ENCODE measurements at places on chromosomes 16 and 17.

DNA sequence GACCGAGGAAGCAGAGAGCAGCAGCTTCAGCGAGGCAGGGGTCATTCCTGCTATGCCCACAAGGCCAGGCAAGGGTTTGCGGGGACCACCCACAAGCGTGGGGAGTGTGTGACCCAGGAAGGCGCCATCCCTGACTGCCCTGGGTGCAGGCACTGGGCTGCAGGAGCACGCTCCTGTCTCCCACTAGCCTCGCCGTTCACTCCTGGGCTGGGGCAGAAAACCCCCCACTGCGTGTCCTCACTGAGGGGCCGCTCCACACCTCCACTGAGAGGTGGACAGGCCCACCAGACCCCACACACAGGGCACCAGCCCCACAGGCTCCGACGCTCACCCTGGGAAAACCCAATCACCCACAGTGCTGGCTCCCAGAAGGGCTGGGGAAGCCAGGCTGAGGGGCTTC lies 56.1 kb downstream of the KLHDC4 start:
- DNase-seq: no peak

DNA sequence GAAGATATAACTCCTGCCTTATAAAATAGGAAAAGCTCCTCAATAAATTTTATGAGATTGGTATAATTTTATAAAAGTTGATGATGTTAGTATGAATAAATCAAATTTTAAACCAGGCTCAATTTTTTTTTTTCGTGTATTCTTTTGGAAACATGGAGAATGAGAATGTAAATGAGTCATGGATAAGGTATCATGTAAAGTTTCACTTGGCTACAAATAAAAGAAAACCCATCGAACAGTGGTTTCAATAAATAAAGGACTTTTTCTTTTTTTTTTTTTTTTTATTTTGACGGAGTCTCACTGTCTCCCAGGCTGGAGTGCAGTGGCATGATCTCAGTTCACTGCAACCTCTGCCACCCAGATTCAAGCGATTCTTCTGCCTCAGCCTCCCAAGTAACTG lies 67.3 kb downstream of the PHKB start:
- no peak for DNase-seq

- DNase-seq: no peak
These were observed 19.6 kb downstream of the GLP2R start for GRCh38 chr17:9845306-9845705.

- DNase-seq: no peak
These were observed 1.1 kb downstream of the DHRS7C start for GRCh38 chr17:9790316-9790715.

- DNase-seq: no peak
These were observed 6.2 kb downstream of the RPS6KB1 start for GRCh38 chr17:59899099-59899498.

- no peak for DNase-seq
These were observed 18.4 kb downstream of the TOX3 start for GRCh38 chr16:52528393-52529065.

DNA sequence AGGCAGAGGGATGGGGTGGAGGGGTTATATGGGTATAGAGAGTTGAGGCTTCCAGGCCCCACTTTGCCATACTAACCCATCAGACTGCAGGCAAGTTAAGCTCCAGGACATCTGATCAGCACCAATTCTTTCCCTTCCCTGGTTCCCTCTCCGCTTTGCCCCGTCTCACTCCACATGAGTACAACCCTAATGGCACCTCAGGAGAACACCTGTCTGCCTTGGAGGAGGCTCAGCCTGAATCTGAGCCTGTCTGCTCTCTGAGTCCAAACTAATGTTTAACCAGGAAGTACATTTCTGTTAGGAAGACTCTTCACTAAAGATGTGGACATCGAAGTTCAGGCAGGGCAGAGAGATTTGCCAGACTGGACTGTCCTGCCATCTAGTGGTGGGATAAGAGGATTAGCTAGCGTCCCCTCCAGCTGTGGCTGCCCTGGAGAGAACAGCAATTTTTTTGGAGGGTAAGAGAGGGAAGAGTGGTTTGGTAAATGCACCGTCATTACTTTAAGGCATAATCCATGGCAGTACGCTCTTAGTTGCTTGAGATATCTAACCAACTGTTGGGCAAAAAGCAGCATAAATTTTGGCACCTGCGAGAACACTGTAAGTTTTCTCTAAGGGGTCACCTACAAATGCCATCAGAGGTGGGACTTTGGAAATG lies 29.2 kb upstream of the LRRC75A start:
- peak; percentile 49 for DNase-seq

DNA sequence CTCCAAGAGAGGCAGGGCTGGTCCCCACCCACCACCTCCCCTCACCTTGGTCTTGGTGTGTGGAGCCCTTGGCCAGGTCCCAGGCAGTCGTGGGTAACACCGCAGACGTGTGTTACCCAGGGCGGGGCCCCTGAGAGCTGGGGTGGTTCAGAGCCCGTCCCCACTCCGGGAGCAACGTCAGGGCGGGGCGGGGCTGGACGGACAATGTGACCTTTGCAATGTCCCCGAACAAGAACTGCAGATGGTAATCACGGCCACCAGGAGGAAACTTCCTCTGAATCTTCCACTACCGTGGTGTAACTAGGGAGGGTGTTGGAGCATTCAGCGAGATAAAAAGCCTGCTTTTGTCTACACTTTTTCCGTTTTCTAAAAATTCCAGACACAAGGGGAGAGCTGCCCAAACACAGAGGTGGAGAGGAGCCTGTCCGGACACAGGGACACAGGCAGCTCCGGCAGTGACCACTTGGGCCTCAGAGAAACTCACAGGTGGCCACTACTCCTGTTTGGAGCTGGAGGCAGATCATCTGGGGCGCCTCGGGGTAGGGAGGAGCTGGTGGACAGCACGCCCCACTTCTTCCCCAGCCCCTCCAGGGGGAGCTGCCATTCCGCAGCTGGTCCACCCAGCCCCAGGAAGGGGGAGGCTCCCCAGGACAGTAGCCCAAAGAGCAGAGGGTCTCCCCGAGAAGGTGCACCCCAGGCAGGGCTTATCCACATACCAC lies 14.2 kb upstream of the SLC38A10 start:
- DNase-seq: no peak

GRCh38 chr17:44830359-44831288 lies 537 bp upstream of the GJC1 start:
- DNase-seq: no peak

DNA sequence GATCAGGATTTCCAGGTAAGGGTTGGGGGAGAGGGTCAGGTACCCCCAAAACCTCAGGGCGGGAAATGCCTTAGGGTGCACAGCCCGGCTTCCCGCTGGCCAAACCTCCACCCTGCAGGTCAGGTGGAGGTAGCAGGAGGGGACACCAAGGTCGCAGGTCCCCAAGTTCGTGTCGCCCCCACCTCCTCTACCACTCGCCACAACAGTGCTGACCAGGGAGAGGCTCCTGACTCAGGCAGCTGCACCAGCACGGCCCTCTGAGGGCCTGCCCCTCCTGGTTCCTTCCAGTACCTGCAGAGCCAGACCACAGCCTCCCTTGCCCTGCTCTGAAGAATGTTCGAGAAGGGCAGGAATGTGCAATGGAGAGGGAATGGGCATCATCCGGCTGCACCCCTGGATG lies 3.9 kb downstream of the MRPL28 start:
- no peak for DNase-seq

DNA sequence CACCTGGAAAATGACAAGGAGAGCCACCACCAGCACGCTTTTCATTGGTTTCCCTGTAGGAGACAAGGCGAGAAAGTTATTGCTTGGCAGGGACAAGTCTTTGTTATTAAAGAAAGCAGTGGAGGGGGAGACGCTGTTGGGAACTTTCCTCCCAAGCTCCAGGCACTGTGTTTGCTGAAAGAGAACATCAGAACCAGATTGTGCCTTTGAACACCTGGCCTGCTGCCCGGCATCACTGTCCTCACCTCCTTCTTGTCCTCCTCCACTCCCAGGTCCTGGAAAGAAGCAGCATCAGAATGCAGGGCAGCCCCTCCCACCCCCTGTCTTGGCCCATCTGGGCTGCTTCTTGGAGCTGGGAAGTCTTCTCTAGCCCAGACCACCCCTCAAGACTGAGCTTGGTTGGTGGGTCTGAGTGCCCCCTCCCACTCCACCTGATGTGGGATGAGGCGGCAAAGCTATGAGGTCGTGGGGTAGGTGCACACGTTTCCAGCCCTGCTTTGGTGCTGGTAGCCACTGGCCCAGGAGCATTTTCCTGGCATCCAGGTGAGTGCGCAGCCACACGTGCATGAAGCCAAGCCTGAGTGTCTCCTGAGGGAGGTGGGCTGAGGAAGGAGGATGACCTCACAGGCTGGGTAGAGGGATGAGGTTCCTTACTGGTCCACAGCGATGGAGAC lies 6.2 kb downstream of the CCR7 start:
- no peak for DNase-seq

DNA sequence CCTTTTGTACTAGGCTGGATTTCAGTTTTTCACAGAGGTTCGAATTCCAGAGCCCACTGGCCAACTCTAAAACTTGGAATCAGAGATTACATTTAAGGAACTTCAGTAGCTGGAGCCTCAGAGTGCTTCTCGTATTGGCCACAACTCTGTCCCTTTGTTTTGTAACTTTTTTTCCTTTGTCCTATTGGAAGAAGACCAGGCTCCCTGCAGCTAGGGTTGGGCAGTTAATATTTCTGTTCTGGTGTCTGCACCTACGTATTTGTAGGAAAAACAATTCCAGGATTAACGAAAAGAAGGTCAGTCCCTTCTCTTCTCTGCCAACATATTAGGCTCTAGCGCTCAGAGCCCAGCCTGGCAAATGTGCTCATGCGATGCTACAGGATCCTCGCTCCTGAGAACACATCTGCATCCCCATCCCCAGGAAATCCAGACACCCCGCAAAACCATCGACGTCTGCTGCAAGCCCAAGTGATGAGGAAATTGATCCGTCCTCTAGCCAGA lies 1.9 kb downstream of the CDH11 start:
- DNase-seq: no peak

- no peak for DNase-seq
These were observed 6.0 kb upstream of the RBFOX3 start for GRCh38 chr17:79616801-79617200.

GRCh38 chr16:87780385-87780989 lies 14.7 kb upstream of the KLHDC4 start:
- DNase-seq: peak; percentile 41

DNA sequence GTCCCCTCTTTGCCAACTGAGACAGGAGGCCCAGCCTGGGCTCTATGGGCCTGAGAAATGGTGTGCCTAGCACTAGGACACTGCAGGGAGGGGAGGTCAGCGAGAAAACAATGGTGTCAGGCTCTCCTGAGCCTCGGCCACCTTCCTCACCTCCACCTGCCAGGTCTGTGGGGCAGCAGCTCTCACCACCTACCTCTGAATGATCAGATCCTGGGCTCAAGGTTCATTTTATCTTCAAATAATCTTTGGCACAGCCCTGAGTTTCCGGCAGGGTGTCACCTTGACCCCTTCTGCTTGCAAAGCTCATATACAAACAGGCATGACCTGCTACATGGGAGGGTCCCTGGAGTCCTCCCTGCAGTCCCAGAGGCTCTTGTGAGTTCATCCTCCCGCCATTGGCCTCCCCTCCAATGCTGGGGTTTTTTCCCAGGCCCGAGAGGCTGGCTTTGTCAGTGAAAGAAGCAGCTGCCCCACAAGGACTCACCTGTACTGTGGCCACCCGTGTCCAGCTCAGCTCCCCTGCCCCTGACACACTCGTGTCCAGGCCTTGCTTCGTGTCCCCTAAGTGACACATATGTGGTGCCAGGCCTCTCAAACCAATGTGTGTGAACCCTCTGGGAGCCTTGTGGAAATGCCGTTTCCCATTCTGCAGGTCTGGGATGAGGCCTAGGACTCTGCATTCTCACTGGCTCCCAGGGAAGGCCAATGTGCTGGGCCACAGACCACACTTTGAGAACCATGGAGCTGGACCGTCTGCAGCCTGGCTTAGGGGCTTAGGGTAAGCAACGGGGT lies 176.8 kb upstream of the CIBAR2 start:
- DNase-seq: no peak

All from activated CD4-positive, alpha-beta T cell treated with anti-CD3 and anti-CD28 coated beads for 24 hours (primary cell).